Dermis microvascular lymphatic vessel endothelial cell (primary cell): ENCODE measurements at places on chromosomes 1 and 21. TPM values are rescaled to one million over a fixed set of nuclear protein-coding genes. Genes with fewer than 3 reads are reported as not detected.

DNA sequence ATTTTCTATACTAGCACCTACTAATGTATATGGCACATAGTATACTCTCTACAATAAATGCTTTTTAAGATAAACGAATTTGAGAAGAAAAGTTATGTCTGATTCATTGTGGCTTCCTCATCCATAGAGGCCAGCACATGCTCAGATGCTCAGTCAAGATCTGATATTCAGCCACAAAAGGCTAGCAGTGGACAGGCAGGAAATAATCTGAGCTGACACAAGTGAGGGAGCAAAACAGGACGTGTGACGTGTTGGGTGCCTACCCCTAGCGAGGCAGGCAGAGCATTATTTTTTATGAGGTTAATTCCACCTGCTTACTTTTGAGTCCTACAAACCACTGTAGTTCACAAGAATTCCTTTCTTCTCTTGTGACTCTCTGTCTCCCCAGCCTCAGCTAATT, 550.9 kb downstream of the SMYD3 start:
- peak; percentile 93 for DNase-seq

GRCh38 chr1:181110013-181110412, 21.5 kb downstream of the IER5 start:
- DNase-seq, result no peak

DNA sequence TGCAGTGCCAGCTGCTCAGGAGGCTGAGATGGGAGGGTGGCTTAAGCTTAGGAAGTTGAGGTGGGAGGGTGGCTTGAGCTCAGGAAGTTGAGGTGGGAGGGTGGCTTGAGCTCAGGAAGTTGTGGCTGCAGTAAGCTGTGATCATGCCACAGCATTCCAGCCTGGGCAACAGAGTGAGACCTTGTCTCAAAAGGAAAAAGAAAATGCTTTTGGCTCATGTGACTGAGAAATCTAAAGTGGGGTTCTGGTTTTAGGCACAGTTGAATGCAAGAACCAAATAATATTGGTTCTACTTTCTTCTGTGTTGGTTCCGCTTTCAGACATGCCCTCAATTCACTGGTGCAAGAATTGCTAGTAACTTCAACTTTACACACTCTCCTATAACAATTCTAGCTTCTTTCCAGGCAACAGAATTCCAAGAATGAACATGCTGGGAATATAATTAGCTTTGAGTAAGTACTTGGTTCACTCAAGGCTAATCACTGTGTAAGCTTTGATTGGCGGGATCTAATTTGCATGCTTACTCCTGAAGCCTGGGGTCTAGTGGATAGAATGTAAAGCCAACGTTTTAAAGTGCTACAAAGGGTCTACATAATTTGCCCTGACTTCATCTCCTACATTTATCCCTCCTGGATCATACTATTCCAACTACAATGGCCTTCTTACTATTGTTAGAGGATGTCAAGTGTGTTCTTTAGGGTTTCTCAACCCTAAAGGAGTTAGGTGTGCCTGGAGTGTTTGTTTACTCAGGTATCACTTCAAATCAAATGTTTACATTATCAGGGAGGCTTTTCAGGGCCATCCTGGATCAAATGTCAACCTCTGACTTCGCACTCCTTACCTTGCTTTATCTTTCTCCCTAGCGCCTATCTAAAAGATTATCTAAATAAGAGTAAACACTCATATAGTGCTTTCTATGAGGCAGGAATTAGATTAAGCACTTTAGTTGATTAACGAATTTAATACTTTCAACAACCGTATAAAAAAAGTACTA, 115.1 kb downstream of the SLC16A1 start:
- DNase-seq, result peak; percentile 50

DNA sequence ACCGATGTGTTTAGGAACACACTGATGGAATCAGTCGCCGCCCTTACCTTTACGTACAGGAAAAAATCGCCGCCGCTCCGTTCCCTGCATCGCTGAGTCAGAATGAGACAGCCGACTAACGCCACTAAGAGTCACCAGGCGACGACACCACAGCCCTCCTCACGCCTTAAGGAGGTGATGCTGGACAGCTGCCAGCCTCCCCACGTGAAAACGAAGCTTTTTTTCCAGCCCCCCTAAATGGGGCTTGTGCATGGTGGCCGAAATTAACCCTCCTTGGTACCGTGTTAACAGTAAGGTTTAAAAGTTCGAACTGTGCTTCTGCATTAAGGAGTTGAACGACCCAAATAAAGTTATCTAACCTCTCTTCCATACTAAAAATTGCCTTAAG, 511 bp downstream of the DNTTIP2 start:
- DNase-seq, result peak; percentile 66

Gene DR1
- 13.0 and 16.2 TPM in 2 replicates for total RNA-seq

Gene PTCH2
- under 0.01 TPM in 2 replicates for total RNA-seq
